Right lung (tissue), 10 donors: ENCODE measurements at places on chromosomes 4 and X. TPM values are rescaled to one million over a fixed set of nuclear protein-coding genes. Genes with fewer than 3 reads are reported as not detected.

The PABPC4L gene
- polyA plus RNA-seq = 18.7 TPM

- no peak for DNase-seq
Observed at GRCh38 chrX:9293051-9293496, 171.8 kb upstream of the TBL1X start.

DNA sequence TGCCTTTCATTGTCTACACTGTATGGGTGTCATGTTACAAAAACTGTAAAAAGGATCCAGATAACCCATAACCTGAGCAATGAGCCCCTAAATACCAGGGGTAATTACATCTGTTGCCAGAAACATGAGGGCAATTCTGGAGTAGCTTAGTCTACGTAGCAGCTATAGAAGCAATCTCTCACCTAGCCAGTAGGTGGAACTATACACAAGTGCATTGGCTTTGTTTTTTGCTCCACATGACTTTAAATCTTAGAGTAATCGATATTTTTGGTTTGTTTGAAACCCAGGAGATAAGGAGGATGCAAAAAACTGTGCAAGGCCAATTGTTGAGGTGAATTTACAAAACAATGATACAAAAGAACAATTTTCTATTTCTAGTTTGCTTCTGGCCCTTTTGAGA lies 57.5 kb downstream of the GPR82 start:
- no peak for DNase-seq

The CNGA1 gene
- 1.3 TPM for polyA plus RNA-seq

GRCh38 chrX:28850955-28851354 lies 263.7 kb downstream of the IL1RAPL1 start:
- no peak for DNase-seq

The GSTCD gene
- polyA plus RNA-seq = 10.1 TPM

The PPEF2 gene
- polyA plus RNA-seq = 0.04 TPM

GRCh38 chr4:67371615-67372014 lies 173.7 kb downstream of the CENPC start:
- DNase-seq = no peak
